Bone marrow (tissue), 2 donors: ENCODE measurements at places on chromosomes 4 and X.
A peak's percentile ranks its signal among the peaks of the same experiment; 100 is the strongest.

DNA sequence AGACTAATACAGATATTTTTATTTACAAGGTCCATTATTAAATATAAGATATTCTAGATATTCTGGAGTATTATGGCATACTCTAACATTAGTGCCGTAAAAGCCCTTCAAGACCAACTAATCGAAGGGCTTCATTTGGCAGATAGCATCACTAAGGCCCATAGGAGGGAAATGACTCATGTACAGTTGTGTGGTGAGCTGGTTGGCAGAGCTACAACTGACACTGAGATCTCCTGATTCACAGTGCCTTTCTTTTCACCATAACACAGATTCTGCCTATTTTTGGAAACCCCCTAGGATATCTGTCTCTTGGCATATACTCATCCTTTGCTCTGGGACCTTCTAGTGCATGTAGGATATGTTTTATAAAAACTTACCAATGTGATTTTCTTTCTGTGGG, 201.7 kb upstream of the AFF2 start:
- peak; percentile 73 for DNase-seq

GRCh38 chr4:33751050-33751449, 2493.3 kb downstream of the ARAP2 start:
- no peak for DNase-seq

GRCh38 chr4:100746141-100746739, 228.4 kb upstream of the EMCN start:
- DNase-seq: no peak

- no peak for DNase-seq
These were observed 12.7 kb upstream of the DCUN1D4 start for GRCh38 chr4:51830156-51830720.

DNA sequence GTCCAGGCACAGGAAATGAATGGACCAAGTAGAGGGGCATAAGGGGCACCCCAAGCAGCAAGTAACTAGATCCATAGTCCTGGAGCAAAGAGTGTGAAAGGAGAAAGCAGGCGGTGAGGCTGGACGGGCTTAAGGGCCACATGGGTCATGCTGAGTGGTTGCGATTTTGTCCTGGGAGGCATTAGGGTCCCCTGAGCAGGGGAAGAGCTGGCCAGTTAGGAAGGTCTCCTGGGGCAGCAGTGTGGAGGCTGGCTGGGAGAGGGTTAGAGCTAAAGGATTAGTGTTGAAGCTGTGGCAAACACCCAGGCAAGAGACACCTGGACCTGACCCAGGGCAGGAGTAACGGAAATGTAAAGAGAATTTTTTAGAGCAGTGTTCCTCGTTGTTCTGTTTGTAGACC, 26.5 kb downstream of the MYOZ2 start:
- DNase-seq: no peak

DNA sequence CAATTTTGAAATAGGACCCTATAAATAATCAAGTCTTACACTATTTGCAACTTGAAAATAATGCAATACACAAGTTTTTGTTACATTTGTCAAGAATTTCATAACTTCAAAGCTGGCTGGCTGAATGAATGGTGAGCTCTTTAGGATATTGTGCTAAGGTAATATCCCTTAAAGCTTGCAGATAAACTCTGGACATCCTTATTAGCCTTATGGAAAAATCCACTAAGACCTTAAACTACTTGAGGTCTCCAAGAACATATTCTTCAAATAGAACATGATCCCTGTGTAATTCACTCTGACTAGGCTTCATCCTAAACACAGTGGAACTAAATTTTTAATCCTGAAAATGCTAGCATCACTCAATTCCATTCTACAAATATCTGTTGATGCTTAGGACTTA, 199.3 kb downstream of the PACRGL start:
- no peak for DNase-seq

DNA sequence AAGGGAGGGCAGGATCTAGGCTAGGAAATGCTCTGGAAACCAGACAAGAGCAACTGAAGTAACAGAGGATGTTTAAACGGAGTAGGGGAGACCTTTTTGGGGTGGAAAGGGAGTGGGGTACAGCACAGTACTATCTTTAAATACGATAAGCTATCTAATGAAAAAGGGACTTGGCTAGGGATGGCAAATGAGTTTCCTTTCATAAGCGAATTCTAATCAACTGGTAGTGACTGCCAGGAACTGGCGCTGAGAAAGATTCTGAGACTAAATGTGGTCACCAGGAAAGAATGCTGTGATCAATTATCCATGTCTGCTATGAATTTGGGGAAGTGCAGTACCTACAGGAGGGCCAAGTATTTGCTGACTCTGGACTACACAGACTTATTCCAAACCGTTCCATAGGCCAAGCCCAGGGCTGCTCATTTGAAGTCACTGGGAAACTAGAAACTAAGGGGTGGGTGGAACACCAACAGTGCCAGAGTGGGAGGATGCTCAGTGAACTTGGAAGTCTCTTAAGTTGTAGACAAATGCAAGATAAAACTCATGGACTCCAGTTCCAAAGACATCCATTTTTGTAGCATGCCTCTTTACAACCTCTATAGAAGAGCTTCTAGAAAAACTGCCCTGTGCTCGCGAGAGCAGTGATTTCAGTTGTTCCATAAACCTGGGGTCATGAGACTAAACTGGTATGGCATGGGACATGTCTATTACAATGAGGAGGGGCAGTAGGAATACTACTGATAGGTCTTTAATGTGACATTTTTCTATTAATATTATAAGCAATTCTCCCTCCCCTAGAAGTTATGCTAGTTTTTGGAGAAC, 2.0 kb downstream of the TRAPPC2 start:
- no peak for DNase-seq

GRCh38 chr4:139890816-139891215, 225.2 kb downstream of the MGST2 start:
- no peak for DNase-seq

DNA sequence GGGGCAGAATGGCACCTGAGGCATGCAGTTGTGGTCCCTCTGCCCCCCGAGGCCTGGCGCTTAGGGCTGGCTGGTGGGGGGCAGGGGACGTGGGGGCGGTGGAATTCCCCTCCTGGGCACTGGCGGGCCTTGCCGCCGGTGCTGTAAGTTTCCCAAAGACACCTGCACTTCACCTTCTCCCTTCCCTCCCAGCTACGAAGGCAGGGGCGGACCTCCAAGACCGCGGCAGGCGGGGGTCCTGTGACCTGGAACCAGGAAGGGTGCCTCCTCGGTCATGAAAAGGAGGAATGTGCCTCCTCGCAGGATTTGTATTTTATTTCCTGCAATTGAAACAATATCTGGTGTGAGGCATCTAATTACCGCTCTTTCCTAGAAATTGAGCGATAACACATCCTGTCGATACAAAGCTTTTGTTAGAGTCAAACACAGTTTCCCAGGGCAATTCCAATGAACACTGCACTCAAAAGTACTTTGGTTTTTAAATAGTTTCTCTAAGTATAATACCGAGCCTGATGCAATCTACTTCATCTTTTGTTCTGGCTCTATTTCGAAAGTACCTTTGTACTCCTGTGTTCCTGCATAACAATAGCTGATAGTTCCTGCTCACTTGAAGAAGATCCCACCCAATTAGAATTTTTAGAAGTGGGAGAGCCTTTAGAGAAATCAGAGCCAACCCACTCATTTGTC, 12.3 kb upstream of the ADRA2C start:
- DNase-seq: no peak

DNA sequence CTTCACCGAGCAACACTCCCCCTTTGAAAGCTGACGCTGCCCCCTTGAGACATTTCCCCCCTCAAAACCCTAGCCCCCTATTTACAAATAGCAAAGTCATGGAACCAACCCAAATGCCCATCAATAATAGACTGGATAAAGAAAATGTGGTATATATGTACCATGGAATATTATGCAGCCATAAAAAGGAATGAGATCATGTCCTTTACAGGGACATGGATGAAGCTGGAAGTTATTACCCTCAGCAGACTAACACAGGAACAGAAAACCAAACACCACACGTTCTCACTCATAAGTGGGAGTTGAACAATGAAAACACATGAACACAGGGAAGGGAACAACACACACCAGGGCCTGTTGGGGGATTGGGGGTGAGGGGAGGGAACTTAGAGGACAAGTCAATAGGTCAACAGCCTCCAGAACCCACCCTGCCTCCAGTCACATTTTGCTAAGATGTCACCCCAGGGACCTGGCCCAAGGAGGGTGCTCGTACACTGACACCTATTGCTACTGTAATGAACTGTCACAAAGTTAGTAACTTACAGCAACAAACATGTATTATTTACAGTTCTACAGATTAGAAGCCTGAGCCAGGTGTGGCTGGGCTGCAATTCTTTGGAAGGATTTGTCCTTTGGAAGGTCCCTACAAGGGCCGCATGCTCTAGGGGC, 20.6 kb downstream of the SCD5 start:
- no peak for DNase-seq

DNA sequence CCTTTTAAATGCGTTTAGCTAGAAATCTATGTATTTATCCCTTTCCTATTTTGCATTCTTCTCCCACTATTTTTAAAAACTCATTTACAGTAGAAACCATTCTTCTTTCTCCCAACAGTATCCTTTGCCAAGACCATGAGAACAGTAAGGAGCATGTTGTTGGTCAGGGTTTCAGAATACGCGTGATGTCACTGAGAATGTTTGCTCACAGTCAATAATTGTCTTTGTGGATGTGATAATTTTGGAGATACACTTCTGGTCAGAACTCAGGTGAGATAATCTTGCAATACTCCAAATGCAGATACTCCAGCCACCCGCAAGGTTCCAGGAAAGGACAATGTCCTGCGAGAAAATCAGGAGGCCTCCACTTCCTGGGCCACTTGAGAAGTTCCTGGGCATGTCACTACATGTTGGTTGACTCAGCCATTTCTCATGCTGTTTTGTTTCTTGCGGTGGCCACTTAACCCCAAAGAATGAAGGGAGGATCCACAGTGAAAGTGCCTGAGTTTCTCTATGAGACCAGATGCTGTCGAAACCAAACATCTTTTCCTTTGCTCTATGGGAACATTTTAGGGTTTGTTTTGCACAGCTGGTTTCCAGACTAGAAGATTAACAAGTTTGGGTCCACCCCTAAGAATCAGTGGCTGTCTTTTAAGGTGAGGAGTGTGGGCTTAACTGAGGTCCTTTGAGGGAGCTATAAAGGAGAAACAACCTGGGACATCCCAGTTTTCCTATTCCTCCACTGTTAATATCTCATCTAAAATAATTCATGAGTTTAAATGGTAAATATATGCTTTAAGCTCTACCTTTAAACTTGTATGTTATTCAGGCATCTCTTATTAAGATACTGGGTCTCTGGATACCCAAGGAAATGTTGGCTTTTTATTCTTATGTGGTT, 116.0 kb downstream of the SOWAHB start:
- no peak for DNase-seq

DNA sequence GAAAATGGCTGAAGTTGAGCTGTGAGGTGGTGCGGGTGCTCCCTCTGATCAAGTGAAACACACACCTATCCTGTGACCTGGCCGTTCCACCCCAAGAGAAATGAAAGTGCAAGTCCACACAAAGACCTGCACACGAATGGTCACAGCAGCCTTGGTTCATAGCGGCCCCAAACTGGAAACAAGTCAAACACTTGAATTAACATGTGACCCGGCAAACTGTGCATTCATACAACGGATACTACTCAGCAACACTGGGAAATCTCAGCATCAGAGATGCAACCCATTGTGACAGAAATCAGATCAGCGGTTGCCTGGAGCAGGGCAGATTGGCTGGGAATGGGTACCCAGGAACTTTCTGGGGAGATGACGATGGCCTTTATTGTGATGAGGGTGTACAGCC, 7.6 kb downstream of the G6PD start:
- no peak for DNase-seq

GRCh38 chrX:40844471-40844870, 109.1 kb upstream of the MED14 start:
- DNase-seq: no peak

DNA sequence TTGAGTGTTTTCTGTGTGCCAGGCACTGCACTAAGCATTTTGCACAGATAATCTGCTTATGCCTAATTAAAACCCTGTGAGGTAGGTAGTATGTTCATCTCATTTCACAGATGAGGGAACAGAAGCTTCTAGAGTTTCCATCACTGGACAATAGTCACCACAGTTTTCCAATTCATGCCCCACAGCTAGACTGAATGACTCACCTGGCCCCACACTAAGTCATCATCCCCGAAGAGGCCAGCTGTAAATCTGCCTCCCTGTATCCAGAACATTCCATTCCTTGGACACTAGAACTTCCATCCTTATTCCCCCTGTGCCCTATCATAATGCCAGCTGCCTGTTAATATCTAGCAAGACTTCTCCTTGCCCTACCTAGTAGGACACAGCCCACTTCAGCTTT, 40.9 kb upstream of the NYX start:
- no peak for DNase-seq

GRCh38 chr4:71258323-71258722, 80.5 kb upstream of the SLC4A4 start:
- no peak for DNase-seq

DNA sequence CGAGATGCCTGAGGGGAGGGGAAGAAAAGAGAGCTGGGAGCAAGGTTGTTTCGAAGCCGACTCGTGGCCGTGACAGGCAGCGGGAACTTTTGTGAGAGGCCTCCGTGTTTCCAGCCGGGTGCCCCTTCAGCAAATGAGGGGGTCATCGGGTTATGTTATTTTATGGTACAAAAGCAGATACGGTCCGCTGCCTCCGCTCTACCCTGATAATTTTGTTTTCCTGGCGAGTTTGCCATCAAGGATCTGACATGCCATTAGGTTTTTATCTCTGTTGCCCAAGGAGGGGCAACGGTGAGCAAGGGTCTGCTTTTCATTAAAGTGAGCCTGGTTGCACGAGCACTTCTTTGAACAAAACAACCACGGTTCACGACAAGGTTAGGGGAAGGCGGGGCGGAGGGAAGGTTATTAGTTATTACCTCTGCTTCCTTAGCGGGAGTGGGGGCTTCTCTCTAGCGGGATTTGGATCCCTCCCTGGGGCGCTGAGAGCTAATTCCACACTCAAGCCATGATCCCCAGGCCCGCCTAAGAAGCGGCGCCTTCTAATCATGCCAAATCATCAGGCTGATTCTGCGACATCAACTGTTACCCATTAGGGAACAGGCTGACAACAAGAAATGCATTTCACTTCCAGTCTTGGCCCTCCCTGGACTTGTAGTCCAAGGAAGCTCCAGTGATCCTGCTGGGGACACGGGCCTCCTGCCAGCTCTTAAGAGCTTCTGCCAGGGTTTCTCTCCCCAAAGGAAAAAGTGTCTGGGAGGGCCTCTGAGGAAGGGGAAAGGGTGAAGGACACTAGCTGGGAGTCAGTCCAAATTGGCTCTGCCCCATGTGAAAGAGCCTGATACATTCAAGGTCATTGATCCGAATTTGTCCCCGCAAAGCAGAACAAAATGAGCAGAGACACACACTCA, 617.7 kb downstream of the MID1IP1 start:
- no peak for DNase-seq

GRCh38 chr4:86872135-86872534, 20.1 kb downstream of the C4orf36 start:
- no peak for DNase-seq

DNA sequence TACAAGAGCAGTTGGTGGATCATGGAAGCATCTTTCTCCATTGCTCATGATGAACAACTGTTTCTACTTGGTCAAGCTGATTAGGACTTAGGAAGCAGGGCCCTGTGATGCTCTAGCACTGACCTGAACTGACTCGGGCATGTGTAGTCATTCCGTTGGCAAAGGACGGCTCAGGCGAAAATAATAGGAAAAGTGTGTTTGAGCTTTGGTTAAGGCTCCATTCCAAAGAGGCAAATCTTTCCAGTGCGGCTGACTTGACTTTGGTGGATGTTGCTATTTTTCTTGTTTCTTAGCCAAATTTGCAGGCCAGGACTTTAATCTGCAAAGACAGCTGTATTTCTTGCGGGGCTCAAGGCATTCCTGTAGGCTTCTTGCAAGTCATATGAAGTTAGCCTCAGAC, 39.5 kb downstream of the ZNF518B start:
- DNase-seq: no peak

- no peak for DNase-seq
These were observed 282.2 kb upstream of the KLF3 start for GRCh38 chr4:38381788-38382187.
